CD4-positive, alpha-beta memory T cell (primary cell): ENCODE measurements at places on chromosomes 1 and 21. TPM values are rescaled to one million over a fixed set of nuclear protein-coding genes. Genes with fewer than 3 reads are reported as not detected.

DNA sequence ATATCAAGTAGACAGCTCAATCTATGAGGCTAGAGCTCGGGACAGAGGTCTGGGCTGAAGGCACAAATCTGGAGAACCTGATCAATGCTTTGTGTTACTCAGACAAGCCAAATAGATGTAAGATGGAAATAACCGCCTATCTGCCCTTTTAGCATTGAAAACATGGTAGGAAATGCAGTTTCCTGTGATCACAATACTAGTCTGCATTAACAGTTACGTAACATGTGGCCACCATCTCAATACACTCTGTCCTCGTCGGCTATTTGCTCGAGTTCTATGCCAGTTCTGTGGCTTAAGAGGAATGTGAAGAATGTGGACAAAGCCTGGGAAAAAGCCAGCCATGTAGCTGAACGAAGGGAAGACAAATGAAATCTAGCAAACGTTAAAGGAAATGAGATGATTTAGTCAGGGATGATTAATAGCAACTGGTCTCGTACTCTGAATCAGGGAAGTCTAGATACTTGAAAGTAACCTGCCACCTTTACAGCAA, 73.3 kb downstream of the HSF2BP start:
- no peak for DNase-seq

- no peak for DNase-seq
These were observed 60.8 kb downstream of the MEF2D start for GRCh38 chr1:156439777-156440183.

- no peak for DNase-seq
These were observed 29.9 kb downstream of the FAF1 start for GRCh38 chr1:50930193-50930592.

DNA sequence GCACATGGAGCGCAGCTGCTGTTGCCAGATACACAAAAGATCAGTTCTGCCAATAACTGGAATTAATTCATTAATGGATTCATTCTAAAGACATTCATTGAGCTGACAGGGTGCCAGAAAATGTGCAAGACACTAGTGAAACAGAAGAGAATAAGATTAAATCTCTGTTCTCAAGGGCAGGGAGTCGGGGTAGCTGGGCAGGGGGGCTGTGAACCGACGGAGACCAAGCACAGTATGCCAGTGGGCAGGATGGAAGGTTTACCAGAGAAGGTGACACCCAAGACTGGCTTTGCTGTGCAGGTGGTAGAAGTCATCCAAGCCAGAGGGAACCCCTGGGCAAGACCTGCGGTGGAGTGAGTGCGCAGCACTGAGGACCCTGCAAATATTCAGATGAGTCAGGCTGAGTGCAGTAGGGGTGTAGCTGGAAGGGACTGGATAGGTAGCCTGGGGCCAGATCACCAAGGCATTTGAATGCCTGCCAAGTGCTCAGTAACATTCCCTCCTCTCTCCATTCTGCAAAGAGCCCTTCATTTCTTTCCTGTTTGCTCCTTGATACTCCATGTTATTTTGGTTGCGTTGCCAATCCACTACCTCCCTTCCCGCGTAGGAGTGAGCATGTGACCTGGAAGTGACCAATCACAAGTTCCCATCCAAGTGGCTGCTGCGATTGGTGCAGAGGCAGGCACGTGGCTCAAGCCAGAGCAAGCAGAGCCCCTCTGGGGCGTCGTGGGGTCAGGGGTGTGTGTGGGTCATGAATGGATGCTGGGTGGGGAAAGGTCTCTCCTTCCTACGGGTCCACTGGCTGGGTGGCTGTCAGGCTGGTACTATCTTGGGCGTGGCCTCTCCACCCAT, 413.1 kb downstream of the PTPRU start:
- DNase-seq: no peak

DNA sequence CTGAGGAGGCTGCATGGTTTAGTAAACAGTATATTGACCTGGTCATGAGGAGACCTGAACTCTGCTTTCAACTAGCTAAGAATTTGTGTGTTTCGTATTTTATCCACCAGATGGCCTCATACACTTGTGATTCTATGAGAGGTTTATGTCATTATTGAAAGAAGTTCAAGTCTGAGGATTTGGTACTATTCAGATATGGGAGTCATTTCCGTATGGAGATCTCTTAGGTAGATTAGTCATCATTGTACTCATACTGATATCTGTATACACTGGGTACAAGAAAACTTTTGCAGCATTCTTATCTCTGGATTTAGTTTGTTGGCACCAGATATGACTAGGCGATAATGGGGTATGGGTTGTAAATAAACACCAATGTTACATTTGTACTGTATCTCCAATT, 26.6 kb downstream of the ATF6 start:
- peak; percentile 49 for DNase-seq

DNA sequence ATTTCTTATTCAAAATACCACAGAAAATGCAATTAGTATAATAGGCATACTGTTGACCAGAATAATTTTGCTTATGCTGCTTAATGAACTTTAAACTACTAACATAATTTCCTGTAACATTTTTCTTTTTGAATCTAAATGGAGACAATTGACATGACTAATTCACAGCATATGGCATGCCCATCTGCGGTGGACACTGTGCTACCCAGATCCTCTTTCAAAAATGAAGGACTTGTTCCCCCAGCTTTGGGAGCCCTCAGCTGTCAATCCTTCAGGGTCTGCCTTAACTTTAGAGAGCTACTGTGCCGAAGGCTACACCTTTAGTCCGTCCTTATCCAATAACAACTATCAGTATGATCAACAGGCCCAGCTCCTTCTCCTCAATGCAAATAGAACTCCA, 789.0 kb downstream of the PLA2G4A start:
- no peak for DNase-seq

DNA sequence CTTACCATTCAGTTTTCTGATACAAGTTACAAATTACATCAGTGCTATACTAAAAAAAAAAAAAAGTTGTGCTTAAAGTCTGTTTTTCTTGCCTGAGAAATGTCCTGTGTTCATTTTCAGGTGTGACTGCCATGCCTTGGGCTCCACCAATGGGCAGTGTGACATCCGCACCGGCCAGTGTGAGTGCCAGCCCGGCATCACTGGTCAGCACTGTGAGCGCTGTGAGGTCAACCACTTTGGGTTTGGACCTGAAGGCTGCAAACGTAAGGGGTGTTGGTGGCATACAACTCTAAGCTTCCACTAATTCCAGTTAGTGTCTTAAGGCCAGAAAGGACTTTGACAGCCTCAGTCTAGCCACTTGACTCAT, 60.1 kb upstream of the LAMC2 start:
- no peak for DNase-seq

GRCh38 chr1:155125946-155126555, 1.6 kb upstream of the EFNA1 start:
- DNase-seq: no peak

GRCh38 chr1:179971563-179972496, 17.2 kb downstream of the CEP350 start:
- no peak for DNase-seq

GRCh38 chr1:63843010-63843409, 69.2 kb downstream of the ROR1 start:
- DNase-seq: no peak

DNA sequence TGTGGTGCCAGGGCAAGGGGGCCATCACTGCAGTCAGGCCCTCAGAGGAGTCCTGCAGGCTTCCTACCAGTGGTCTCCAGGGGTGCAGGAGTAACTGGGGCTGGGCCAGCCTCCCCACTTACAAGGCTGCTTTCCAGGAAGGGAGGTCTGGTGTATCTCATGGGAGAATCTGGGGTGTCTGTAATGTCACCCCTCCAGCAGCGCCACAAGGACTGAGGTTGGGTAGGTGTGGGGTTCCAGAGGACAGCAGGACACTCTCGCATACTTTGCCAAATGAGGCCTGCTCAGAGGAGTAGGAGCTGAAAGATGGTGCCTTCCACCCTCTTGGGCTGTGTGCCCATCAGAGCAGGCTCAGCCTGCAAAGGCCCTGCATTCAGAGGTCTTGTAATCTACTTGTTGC, 46.9 kb downstream of the TNNT2 start:
- DNase-seq: no peak

GRCh38 chr1:203210988-203211387, 18.5 kb downstream of the CHIT1 start:
- no peak for DNase-seq

GRCh38 chr1:184698016-184698415, 56.6 kb downstream of the EDEM3 start:
- no peak for DNase-seq

- no peak for DNase-seq
These were observed 49.6 kb downstream of the CD58 start for GRCh38 chr1:116521186-116521585.

- no peak for DNase-seq
These were observed 21.6 kb downstream of the FOXD3 start for GRCh38 chr1:63343922-63344321.

GRCh38 chr1:241423541-241424479, 66.8 kb upstream of the RGS7 start:
- DNase-seq: no peak

DNA sequence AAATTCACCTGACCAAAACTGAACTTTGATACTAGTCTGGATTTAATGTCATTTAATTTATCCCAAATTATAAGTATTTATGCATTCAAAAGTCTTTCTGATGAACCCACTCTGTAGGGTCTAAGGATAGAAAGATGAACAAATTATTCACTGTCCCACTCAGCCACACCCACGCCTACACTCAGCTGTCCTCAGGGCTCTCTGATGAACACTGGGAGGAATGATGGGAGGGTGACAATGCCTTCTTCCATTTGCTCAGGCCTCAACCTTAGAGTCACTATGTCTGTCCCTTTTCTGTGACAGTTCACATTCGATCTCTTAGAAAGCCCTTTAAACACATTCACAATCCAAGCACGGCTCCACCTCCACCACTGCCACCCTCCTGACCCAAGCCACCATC, 41.8 kb downstream of the KCNJ6 start:
- DNase-seq: no peak

GRCh38 chr1:20037877-20038276, 32.1 kb upstream of the PLA2G5 start:
- no peak for DNase-seq

DNA sequence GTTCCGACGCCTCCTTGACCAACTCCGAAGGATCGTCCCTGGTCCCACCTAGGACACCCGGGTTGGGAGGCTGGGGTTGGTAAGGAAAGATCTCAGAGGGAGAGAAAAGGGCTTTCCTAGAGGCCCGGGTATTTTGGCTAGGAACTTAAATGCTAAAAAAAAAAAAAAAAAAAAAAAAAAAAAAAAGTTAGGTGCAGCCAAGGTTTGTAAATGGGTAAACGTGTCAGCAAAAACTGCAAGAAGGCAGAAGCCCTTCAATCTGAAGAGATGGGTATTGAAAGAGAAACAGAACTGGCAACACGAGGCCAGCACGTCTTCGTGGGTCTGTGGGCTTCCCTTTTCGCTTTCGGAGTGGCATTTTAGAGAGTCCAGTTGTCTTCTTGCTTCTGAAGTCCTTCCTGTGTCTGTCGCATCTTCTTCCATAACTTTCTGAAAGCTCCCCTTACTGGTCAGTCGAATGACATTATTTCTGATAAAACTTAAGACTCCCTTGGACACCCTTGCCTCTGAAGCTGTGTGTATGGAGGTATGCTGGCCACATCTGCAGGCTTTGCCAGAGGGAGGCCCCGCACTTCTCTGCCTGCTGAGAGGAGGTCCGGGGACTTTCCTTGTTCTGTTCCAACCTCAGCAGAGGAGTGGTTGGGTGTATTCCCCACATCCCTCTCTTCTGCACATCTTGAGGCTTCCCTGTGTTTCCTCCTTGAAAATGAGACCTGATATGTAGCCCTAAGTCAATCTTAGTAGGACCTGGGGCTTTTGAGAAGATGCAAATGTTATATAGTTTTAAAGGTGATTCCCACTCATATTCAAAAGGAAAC, 745 bp downstream of the RCSD1 start:
- peak; percentile 58 for DNase-seq

DNA sequence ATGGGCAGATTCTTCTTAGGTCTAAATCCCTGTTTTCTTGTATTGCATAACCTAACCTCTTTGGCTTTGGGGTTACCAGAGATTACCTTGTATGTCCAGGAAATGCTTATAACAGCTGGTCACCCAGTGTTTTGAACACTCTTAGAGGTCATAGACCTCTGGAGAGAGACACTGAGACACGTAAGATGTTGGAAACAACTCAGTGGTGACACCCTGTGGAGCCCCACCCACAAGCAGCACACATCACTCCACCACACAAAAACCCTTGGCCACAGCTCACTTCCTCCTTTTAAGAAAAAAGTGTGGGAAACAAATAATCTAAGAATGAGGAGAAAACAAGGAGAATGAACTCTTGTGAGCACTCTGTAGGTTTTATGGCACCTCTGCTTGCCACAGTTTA, 26.3 kb upstream of the CYP4B1 start:
- no peak for DNase-seq

DNA sequence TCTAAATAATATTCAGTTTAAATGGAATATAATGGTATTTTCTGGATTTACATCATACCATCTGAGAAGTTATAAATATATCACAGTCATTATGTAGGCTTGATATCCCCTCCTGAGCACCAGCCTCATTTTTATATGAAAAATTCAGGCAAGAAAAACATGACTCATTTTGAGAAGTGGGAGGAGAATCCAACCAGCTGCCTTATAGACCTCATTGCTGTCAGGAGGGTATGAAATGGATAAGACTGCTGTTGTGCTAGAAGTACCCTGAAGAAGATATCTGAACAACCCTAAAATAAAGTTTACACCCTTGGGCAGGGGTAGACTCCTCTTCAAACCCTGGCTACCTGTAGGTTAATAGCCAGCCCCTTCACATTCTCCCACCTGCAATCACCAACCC, 8.8 kb downstream of the GIPC2 start:
- no peak for DNase-seq

DNA sequence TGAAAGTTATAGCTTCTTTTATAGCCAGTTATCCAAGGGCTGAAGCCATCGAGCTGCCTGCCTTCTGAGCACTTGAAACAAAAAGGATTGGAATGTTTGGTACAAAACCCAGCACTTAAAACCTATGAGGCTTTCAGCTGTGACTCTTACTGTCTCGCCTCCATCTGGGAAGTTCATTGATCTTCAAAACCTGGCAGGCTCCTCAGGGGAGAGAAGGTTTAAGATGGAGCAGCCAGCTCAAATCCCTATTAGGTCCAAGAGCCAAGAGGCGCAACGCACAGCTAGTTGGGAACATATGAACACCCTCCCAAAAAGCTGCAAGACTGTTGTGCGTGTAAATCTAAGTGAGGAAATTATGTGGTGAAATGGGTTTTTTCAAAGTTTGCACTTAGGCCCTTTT, 33.4 kb downstream of the BACE2 start:
- DNase-seq: no peak

GRCh38 chr1:59457786-59458185, 160.9 kb downstream of the FGGY start:
- no peak for DNase-seq

GRCh38 chr1:165287781-165288180, 68.7 kb downstream of the LMX1A start:
- no peak for DNase-seq

CDA gene
- not detected for polyA plus RNA-seq

ADAM30 gene
- polyA plus RNA-seq: not detected

CYP2J2 gene
- polyA plus RNA-seq: not detected

AADACL3 gene
- not detected for polyA plus RNA-seq

CCDC181 gene
- polyA plus RNA-seq: not detected

UMODL1 gene
- not detected for polyA plus RNA-seq

MDM4 gene
- polyA plus RNA-seq: 26.8 TPM

HS2ST1 gene
- 6.7 TPM for polyA plus RNA-seq

CD48 gene
- polyA plus RNA-seq: 246 TPM

PDZK1IP1 gene
- not detected for polyA plus RNA-seq

GAS5 gene
- polyA plus RNA-seq: 312 TPM

CFAP107 gene
- polyA plus RNA-seq: not detected

CSMD2 gene
- not detected for polyA plus RNA-seq

SLC50A1 gene
- polyA plus RNA-seq: 91.7 TPM

ASPM gene
- 0.01 TPM for polyA plus RNA-seq
